ENCODE measurements at places on chromosomes 12 and 14.

DNA sequence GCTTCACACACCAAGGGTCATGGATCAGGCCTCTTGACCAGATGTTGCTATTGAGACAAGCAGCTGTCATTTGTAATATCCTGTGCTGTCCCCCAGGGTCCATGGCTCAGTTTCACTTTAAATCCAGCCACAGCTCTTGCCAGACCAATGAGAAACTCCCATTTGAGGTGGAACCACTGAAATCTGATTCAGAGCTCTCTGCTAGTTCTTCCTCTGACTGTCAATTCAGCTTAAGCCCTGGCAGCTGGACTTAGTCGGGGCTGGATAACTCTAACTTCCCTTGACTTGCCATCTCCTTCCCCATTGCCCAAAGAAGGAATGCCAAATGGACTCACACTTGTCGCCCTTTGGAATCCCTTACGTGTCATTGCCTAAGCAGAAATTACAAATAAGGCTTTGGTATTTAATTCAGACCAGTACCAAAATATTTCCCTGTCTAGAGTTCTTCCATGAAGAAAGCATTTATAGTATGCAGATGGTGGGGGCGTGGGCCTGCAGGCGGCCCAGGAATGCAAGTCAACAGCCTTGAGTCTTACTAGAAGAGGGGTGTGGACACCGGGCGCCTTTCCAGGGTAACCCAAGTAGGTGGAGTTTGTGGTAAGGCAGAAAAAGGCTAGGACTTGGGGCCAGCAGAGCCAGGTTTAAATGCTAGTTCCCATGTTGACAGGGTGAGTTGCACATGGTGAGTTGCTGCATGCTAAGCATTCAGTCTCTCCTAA, 96.9 kb upstream of the TMPO start:
- no peak for DNase-seq

DNA sequence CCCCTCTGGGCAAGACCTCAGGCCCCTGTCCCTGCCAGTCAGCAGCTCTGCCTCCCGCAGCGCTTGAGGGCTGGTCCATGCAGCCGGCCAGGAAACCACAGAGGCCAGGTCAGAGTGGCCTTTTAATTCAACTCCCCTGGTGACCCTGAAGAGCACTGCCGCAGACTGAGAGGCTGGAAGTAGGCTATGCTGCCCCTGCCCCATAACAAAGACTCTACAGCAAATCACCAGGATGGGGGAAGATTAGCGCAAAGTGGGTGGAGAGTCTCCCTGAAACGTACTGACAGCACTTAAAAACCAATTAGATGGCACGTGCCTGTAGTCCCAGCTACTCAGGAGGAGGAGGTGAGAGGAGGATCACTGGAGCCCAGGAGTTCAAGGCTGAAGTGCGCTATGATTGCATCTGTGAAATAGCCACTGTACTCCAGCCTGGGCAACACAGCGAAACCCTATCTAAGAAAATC, 70.5 kb downstream of the ITPK1 start:
- DNase-seq: no peak

DNA sequence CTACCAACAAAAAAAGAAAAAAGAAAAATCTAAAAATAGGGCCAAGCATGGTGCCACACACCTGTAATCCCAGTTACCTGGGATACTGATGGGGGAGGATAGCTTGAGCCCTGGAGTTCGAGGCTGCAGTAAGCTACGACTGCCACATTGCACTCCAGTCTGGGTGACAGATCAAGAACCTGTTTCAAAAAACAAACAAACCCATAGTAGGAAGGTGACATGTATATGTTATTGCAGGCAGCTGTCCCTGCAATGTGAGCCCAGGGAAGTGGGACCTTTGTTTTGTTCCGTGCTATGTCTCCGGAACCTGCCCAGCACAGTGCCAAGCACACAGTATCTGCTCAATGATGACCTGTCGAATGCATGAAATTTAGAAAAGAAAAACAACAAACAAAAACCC, 37.2 kb upstream of the YY1 start:
- DNase-seq: no peak

- DNase-seq: no peak
Observed at GRCh38 chr14:91220581-91221000, 23.9 kb downstream of the GPR68 start.

- no peak for DNase-seq
Observed at GRCh38 chr14:89542786-89543424, 125.9 kb upstream of the FOXN3 start.

- no peak for DNase-seq
Observed at GRCh38 chr14:29016050-29016900, 249.7 kb downstream of the FOXG1 start.

- DNase-seq: no peak
Observed at GRCh38 chr14:101110729-101111619, 207.5 kb upstream of the RTL1 start.

DNA sequence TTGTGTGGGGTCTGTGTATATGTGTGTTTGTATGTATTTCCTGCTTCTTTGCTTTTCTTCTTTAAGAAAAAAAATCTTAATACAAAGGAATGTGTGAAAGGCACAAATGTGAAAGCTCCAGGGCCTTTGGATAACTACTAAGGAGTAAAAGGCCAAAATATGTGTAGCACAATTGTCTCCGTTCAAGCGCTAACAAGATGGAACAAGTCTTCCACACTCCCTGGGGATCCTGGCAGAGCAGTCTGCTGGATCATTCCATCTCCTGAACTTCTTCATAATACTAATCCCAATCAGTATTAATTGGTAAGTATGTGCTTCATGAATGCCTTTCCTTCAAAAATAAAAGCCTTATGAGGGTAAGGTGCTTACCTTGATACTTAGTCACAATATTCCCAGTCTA, 462.5 kb upstream of the TBX3 start:
- DNase-seq: no peak

DNA sequence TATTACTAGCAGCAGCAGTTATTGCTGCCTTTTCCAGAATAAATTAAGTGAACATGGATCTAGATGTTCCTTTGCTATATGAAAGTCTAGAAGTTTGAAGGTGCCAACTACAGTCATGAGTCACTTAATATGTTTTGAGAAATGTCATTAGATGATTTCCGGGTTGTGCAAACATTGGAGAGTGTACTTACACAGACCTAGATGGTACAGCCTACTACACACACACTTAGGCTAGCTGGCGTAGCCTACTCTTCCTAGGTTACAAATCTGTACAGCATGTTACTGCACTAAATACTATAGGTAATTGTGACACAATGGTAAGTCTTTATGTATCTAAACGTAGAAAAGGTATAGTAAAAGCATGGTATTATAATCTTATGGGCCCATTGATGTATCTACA, 368.1 kb downstream of the PDZRN4 start:
- DNase-seq: no peak

DNA sequence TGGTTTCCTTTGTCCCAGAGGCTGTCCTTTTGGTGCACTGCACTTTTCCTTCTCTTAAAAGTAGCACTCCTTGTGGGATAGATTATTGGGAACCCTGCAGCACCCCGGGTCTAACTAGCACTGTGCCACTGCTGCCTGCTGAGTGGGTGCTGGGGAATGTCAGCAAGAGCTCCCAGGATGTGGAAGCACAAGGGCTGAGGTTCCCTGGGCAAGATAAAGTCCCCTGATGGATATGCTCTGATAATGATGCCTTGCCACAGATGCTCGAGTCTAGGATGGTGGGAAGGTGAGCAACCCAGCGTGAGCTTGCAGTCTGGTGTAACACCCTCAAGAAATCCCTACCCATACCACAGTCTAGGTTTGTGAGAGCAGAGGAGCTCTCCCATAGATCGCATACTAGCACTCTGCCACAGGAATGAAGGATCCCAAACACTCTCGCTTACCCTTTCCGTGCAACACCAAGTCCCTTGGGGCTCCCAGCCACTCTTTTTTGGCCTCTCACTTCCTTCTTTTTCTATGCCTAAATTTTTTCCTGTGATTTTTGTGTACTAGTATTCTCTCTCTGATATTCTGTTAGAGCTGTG, 32.6 kb downstream of the USP15 start:
- no peak for DNase-seq

- DNase-seq: no peak
Observed at GRCh38 chr14:84454114-84454513, 1075.8 kb upstream of the FLRT2 start.

- no peak for DNase-seq
Observed at GRCh38 chr12:8687846-8688601, 9.8 kb upstream of the RIMKLB start.

DNA sequence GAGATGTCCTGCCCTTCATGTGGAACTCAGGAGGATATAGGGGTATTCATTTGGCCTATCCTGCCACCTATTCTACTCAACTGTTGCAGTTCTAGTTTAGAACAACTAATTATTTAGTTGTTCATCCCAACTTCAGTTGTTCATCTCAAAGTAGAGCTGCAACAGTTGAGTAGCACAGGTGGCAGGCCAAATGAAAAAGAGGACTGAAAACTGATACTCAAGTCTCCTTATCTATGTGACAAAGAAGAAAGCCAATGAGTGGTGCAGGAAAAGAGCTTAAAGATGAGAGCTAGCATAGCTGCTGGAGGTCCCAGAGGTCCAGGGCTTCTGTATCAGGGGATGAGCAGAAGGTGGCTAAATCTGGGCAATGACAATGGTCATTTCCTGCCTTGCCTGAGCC, 148.9 kb upstream of the KITLG start:
- DNase-seq: no peak

- no peak for DNase-seq
Observed at GRCh38 chr12:115228434-115228833, 544.5 kb upstream of the TBX3 start.

- DNase-seq: no peak
Observed at GRCh38 chr12:15116086-15116485, 105.1 kb downstream of the RERG start.

DNA sequence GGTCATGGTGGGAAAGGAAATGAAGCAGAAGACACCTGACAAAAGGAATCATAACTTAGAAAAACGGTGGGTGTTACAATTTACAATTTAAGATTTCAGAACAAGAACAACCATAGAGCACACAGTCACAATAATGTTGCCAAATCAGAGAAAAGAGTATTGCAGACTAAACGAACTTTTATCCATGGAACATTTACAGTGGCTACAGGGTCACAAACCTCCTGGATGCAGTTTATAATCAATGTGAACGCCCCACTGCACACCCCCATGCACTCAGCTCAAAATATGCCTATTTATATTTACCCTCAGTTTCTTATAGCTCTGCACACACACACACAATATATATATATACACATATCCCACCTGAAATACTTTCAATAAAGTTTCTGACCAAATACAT, 8.0 kb downstream of the KRR1 start:
- no peak for DNase-seq

DNA sequence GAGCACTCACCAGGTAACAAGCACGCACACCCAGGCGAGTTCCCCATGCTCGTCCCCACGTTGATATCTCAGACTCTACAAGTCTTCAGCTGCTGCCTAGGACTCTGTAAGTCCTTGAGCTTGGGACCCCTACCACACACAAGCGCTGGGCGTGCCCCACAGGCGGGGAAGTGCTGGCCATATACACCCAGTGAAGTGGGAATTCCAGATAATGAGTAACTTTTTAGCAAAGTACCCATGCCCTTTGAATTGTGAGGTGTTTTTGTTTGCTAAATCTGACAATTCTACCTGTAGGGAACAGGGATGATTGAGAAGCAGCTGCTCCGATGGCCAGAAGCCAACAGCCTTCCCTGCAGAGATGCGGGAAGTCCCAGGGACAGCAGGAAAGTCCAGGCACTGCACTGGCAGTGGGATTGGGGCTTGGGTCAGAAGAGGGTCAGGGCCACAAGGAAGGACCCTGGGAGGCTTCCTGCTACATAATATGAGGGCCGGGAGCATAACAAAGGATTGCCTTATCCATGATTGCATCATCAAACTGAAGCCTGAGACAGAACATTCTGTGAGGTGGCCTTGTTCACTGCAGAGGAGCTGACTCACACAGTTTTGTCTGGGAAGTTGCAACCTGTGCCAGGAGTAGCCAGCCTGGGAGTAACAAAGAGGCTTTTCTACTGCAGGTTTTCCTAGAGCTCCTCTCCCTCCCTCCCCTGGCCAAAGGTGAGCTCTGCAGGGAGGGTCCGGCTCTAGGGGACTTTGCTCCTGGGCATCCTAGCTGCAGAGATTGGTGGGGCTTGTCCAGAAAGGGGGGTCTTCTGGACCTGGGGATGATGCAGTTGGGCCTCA, 13.2 kb upstream of the SERPINA3 start:
- no peak for DNase-seq

DNA sequence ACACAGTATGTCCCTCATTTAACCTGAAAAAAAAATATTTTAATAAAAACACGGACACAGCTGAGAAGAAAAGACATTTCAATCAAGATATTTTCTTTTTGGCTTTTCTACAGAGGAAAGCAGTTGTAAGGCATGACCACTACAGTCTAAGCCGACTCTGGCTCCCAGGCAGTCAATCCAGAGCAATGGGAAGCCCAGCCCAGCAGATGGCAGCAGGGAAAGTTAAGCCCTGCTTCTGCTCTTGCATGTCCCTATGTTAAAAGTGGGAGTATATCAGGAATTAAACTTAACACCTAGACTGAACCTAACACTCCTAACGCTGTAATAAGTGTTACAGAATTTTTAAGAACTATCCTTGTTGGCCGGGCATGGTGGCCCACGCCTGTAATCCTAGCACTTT, 19.5 kb upstream of the HAL start:
- no peak for DNase-seq

- DNase-seq: no peak
Observed at GRCh38 chr12:46212108-46212982, 56.5 kb downstream of the SLC38A1 start.

DNA sequence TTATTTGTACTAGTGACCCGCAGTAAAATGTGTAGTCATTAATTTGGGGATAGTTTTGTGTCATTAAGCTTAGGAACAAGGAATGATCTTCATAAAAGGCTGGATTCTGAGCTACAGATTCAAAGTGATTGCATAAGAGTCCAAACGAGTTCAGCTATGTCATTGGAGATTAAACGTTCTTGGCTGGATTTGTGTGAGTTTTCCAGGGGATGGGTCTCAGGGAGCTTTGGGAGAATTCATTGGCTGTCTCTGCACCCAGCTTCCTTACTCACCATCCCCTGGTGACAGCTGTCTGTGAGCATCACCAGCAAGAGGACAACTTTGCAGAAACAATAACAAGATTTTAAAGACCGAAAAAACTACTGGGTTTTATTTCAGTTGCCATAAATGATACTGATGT, 130.4 kb downstream of the DAAM1 start:
- DNase-seq: no peak

DNA sequence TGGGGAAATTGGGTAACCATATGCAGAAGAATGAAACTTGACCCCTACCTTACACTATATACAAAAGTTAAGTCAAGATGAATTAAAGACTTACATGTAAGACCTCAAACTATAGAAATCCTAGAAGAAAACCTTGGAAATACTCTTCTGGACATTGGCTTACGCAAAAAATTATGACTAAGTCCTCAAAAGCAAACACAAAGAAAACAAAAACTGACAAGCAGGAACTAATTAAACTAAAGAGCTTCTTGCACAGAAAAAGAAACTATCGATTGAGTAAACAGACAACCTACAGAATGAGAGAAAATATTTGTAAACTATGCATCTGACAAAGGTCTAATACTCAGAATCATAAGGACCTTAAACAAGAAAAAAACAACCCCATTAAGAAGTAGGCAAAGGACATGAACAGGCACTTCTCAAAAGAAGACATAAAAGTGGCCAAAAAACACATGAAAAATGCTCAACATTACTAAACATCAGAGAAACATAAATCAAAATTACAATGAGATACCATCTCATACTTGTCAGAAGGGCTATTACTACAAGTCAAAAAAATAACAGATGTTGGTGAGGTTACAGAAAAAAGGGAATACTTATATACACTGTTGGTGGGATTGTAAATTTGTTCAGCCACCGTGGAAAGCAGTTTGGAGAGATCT, 37.0 kb upstream of the CFAP54 start:
- no peak for DNase-seq

GRCh38 chr14:50947446-50947845, 3.2 kb upstream of the PYGL start:
- DNase-seq: no peak

- no peak for DNase-seq
Observed at GRCh38 chr14:83126076-83126475, 1592.4 kb upstream of the SEL1L start.
